Mesendoderm (in vitro differentiated cells): ENCODE measurements at places on chromosomes 13 and 19.

- no peak for DNase-seq
- H3K4me3 ChIP-seq = no peak overlapping the region
- H3K4me1 ChIP-seq = no peaks in the 10 kb centered on the region
- H3K27ac ChIP-seq = no peak overlapping the region
Measured at GRCh38 chr13:99862244-99862643, 109.3 kb downstream of the ZIC5 start.

GRCh38 chr13:43916828-43917227 is 37.1 kb downstream of the LACC1 start:
- H3K36me3 ChIP-seq = no peaks in the 10 kb centered on the region
- no peaks in the 10 kb centered on the region for H3K4me1 ChIP-seq
- no peak for DNase-seq
- H3K27me3 ChIP-seq = no peaks in the 10 kb centered on the region
- H3K27ac ChIP-seq = no peak overlapping the region
- no peak overlapping the region for H3K4me3 ChIP-seq

DNA sequence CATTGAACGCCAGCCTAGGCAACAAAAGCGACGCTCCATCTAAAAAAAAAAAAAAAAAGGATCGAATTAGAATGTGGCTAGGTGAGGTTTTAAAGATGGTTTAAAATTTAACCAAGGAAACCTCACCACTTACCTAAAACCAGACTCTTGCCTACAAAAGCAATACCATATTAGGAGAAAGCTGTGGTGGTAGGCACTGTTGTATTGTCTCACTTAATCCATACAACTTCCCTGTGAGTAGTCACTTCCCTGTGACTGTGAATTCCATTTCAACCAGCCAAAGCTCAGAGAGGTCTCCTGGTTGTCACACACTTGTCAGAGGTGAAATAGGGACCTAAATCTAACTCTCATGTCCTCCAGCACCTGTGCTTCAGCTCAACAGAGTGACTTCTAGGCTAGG is 15.4 kb downstream of the SHISA2 start:
- no peak overlapping the region for H3K27ac ChIP-seq
- no peaks in the 10 kb centered on the region for H3K36me3 ChIP-seq
- no peak overlapping the region for H3K4me3 ChIP-seq
- no peaks in the 10 kb centered on the region for H3K27me3 ChIP-seq

DNA sequence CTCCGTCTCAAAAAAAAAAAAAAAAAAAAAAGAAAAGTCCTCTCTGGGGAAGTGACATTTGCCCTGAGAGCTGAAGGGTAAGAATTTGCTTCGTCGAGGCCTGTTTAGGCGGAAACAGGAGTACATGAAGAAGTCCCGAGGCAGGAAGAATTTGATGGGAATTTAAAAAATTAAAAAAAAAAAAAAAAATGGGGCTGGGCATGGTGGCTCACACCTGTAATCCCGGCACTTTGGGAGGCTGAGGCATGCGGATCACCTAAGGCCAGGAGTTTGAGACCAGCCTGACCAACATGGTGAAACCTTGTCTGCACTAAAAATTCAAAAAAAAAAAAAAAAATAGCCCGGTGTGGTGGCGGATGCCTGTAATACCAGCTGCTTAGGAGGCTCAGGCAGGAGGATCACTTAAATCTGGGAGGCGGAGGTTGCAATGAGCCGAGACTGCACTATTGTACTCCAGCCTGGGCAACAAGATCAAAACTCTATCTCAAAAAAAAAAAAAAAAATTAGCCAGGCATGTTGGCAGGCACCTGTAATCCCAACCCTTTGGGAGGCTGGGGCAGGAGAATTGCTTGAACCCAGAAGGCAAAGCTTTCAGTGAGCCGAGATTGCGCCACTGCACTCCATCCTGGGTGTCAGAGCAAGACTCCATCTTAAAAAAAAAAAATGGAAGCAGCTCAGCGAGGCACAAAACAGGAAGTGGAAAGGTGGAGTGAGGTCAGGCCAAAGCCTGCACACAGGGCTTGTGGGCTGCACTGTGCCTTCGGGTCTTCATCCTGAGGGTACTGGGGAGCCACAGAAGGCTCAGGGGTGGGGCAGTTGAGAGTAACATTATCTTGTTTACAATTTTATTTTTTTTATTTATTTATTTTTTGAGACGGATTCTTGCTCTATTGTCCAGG is 4.9 kb downstream of the BAX start:
- H3K27ac ChIP-seq = no peak overlapping the region
- no peaks in the 10 kb centered on the region for H3K27me3 ChIP-seq
- peaks cover 8% of the 10 kb centered on the region for H3K36me3 ChIP-seq
- DNase-seq = no peak
- H3K4me3 ChIP-seq = no peak overlapping the region

DNA sequence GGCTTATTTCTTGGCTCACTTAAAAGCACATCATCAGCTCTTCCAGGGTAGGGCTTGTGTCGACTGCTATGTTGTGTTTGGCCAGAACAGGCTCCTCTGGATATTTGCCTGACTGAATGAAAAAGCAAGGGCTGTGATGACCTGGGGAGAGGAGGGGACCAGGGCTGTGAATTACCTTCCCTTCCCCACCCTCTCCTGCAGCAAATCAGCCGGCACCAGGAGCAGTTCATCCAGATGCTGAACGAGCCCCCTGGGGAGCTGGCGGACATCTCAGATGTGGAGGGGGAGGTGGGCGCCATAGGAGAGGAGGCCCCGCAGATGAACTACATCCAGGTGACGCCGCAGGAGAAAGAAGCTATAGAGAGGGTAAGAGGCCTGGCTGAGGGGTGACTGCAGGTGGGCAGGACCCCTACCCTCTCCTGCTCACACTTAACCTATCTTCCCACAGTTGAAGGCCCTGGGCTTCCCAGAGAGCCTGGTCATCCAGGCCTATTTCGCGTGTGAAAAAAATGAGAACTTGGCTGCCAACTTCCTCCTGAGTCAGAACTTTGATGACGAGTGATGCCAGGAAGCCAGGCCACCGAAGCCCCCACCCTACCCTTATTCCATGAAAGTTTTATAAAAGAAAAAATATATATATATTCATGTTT is 4.4 kb downstream of the GADD45GIP1 start:
- no peaks in the 10 kb centered on the region for H3K27me3 ChIP-seq
- peaks cover 12% of the 10 kb centered on the region for H3K36me3 ChIP-seq
- no peak for DNase-seq
- no peaks in the 10 kb centered on the region for H3K4me1 ChIP-seq
- no peak overlapping the region for H3K27ac ChIP-seq
- no peak overlapping the region for H3K4me3 ChIP-seq

- H3K27me3 ChIP-seq = no peaks in the 10 kb centered on the region
- no peaks in the 10 kb centered on the region for H3K36me3 ChIP-seq
- DNase-seq = no peak
- H3K4me1 ChIP-seq = peaks cover 15% of the 10 kb centered on the region
- H3K27ac ChIP-seq = no peak overlapping the region
Measured at GRCh38 chr13:39481491-39481890, 121.5 kb downstream of the LHFPL6 start.

- peak; percentile 42 for DNase-seq
- H3K4me3 ChIP-seq = no peak overlapping the region
- no peaks in the 10 kb centered on the region for H3K36me3 ChIP-seq
- H3K27ac ChIP-seq = no peak overlapping the region
- no peaks in the 10 kb centered on the region for H3K27me3 ChIP-seq
Measured at GRCh38 chr19:4523306-4524110, 5.2 kb upstream of the PLIN4 start.

GRCh38 chr19:17214508-17215126 is 540 bp upstream of the USE1 start:
- no peaks in the 10 kb centered on the region for H3K27me3 ChIP-seq
- DNase-seq = no peak
- H3K4me1 ChIP-seq = peaks cover 3% of the 10 kb centered on the region
- no peaks in the 10 kb centered on the region for H3K36me3 ChIP-seq
- H3K4me3 ChIP-seq = peak overlapping the region; percentile 21

- no peaks in the 10 kb centered on the region for H3K27me3 ChIP-seq
- no peaks in the 10 kb centered on the region for H3K4me1 ChIP-seq
- H3K36me3 ChIP-seq = no peaks in the 10 kb centered on the region
- DNase-seq = no peak
- no peak overlapping the region for H3K27ac ChIP-seq
Measured at GRCh38 chr13:44703371-44703770, 127.2 kb upstream of the TSC22D1 start.

- peak overlapping the region; percentile 78 for H3K27ac ChIP-seq
- H3K36me3 ChIP-seq = no peaks in the 10 kb centered on the region
- DNase-seq = peak; percentile 80
- no peaks in the 10 kb centered on the region for H3K27me3 ChIP-seq
- no peak overlapping the region for H3K4me3 ChIP-seq
- H3K4me1 ChIP-seq = peaks cover 7% of the 10 kb centered on the region
Measured at GRCh38 chr19:40744554-40745401, 5.5 kb downstream of the ACTMAP start.

DNA sequence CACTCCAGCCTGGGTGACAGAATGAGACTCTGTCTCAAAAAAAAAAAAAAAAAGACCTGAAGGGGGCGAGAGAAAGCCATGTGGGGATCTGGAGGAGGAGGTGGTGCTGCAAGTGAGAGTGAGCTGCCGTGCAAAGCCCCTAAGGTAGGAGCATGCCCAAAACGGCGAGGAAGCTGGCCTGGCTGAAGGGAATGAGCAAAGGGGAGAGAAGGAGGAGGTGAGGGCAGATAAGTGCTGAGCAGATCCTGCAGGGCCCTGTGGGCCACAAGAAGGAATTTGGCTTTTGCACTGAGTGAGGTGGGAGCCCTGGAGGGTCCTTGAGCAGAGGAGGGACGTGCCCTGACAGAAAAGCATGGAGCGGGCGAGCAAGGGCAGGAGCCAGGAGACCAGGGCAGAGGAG is 19.4 kb upstream of the ADGRE5 start:
- H3K36me3 ChIP-seq = no peaks in the 10 kb centered on the region
- peaks cover 1% of the 10 kb centered on the region for H3K4me1 ChIP-seq
- no peaks in the 10 kb centered on the region for H3K27me3 ChIP-seq
- peak; percentile 89 for DNase-seq

DNA sequence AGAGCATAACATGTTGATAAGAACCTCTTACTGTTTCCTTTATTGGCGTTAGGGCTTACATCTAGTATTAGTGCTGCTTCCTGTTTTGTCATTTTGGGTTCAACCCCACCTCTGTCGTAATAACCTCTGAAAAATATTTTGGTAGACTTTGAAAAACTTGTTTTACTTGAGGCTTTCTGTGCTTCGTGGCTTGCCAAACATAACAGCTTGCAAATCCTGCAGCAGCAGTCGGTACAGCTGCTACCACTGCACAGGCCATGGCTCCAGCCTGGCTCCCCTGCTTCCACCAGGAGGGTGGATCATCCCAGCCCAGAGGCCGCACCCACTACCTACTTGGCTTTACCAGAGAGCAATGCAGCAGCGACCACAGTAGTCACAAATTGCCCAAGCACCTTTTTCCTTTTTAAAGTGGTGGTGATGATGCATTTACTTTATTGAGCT is 11.8 kb upstream of the CEACAM4 start:
- H3K36me3 ChIP-seq = no peaks in the 10 kb centered on the region
- H3K4me1 ChIP-seq = no peaks in the 10 kb centered on the region
- no peak for DNase-seq
- no peak overlapping the region for H3K4me3 ChIP-seq
- H3K27ac ChIP-seq = no peak overlapping the region

GRCh38 chr13:99303863-99304521 is 3.2 kb downstream of the GPR183 start:
- no peaks in the 10 kb centered on the region for H3K36me3 ChIP-seq
- H3K4me3 ChIP-seq = no peak overlapping the region

GRCh38 chr19:45162608-45163143 is 1.9 kb upstream of the NKPD1 start:
- no peak overlapping the region for H3K4me3 ChIP-seq
- no peaks in the 10 kb centered on the region for H3K27me3 ChIP-seq
- H3K27ac ChIP-seq = no peak overlapping the region
- DNase-seq = no peak
- H3K36me3 ChIP-seq = no peaks in the 10 kb centered on the region

DNA sequence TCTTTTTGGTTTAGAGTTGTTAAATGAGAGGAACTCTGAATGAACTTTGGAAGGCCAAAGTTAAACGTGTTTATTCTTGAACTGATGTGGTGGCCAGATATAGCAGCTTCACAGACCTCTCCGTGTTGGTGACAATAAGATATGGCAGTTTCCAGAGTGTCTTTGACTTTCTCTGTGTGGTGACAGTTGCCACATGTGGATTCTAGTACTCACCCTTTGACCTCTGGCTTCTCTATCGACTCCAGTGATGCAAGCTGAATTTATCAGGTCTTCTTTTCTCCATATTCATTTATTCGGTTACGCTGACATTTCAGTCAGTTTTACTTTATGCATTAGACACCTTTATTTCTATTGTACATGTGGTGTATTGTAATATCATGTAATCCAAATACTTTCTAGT is 1469.5 kb downstream of the SLITRK1 start:
- H3K27me3 ChIP-seq = no peaks in the 10 kb centered on the region
- H3K4me1 ChIP-seq = no peaks in the 10 kb centered on the region
- H3K4me3 ChIP-seq = no peak overlapping the region
- peak; percentile 4 for DNase-seq
- H3K36me3 ChIP-seq = no peaks in the 10 kb centered on the region
- H3K27ac ChIP-seq = no peak overlapping the region

DNA sequence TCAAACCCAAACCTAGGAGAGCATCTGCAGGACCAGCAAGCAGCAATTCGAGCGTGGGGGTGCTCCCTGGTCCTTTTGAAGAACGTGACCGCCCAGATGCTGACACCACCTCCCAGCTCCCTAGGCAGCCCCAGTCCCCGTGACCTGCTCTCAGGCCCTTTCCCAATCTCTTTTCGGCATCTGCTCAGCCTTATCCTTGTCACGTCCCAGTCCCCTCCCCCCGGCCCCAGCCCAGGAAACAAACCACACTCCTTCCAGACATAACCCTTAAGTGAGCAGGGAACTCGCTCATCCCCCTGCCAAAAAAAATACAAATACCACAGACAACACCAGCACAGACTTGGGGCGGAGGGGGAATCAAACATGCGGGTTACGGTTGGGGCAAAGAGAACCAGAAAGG is 3.3 kb downstream of the MLLT1 start:
- peak; percentile 57 for DNase-seq
- no peaks in the 10 kb centered on the region for H3K36me3 ChIP-seq
- no peak overlapping the region for H3K27ac ChIP-seq
- H3K4me3 ChIP-seq = no peak overlapping the region
